Metanephros (tissue), 2 donors: ENCODE measurements at places on chromosomes 5 and 9. TPM values are rescaled to one million over a fixed set of nuclear protein-coding genes. Genes with fewer than 3 reads are reported as not detected.

The OCLN gene
- 50.4 TPM for total RNA-seq

The IQGAP2 gene
- 40.5 TPM for total RNA-seq

The CFAP77 gene
- total RNA-seq = 0.64 TPM

The TPM2 gene
- 665 TPM for total RNA-seq

The IL7R gene
- total RNA-seq = 1.6 TPM
